ENCODE measurements at places on chromosomes 2 and 18. TPM values are rescaled to one million over a fixed set of nuclear protein-coding genes. Genes with fewer than 3 reads are reported as not detected.

The TMEM169 gene
- 3.8 TPM for total RNA-seq

The STK11IP gene
- total RNA-seq, result 39.7 TPM

The PRKAG3 gene
- total RNA-seq, result not detected

The SERPINB3 gene
- total RNA-seq, result not detected

DNA sequence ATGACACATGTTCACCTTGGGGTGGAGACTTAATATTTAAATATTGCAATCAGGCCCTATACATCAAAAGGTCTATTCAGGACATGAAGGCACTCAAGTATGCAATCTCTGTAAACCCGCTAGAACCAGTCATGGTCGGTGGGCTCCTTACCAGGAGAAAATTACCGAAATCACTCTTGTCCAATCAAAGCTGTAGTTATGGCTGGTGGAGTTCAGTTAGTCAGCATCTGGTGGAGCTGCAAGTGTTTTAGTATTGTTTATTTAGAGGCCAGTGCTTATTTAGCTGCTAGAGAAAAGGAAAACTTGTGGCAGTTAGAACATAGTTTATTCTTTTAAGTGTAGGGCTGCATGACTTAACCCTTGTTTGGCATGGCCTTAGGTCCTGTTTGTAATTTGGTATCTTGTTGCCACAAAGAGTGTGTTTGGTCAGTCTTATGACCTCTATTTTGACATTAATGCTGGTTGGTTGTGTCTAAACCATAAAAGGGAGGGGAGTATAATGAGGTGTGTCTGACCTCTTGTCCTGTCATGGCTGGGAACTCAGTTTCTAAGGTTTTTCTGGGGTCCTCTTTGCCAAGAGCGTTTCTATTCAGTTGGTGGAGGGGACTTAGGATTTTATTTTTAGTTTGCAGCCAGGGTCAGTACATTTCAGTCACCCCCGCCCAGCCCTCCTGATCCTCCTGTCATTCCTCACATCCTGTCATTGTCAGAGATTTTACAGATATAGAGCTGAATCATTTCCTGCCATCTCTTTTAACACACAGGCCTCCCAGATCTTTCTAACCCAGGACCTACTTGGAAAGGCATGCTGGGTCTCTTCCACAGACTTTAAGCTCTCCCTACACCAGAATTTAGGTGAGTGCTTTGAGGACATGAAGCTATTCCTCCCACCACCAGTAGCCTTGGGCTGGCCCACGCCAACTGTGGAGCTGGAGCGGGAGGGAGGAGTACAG is 108.1 kb downstream of the XRCC5 start:
- no peak for DNase-seq
- H3K36me3 ChIP-seq, result peaks cover 7% of the 10 kb centered on the region
- no peak overlapping the region for H3K4me3 ChIP-seq
- H3K4me1 ChIP-seq, result peaks cover 1% of the 10 kb centered on the region
- H3K27ac ChIP-seq, result peak overlapping the region; percentile 7

The UGT1A5 gene
- not detected for total RNA-seq

Measured in progenitor cell of endocrine pancreas (in vitro differentiated cells).